ENCODE measurements at places on chromosomes 13 and 19. TPM values are rescaled to one million over a fixed set of nuclear protein-coding genes. Genes with fewer than 3 reads are reported as not detected.

GRCh38 chr13:70723732-70724131 lies 615.5 kb upstream of the KLHL1 start:
- H3K4me3 ChIP-seq = no peak overlapping the region
- H3K4me1 ChIP-seq = no peaks in the 10 kb centered on the region
- H3K27ac ChIP-seq = no peak overlapping the region
- H3K27me3 ChIP-seq = no peaks in the 10 kb centered on the region
- DNase-seq = no peak

GRCh38 chr19:41437944-41438574 lies 1.7 kb downstream of the DMAC2 start:
- H3K27me3 ChIP-seq = no peaks in the 10 kb centered on the region
- H3K36me3 ChIP-seq = peaks cover 13% of the 10 kb centered on the region
- DNase-seq = no peak
- H3K4me3 ChIP-seq = no peak overlapping the region
- H3K4me1 ChIP-seq = peaks cover 18% of the 10 kb centered on the region
- no peak overlapping the region for H3K27ac ChIP-seq

DNA sequence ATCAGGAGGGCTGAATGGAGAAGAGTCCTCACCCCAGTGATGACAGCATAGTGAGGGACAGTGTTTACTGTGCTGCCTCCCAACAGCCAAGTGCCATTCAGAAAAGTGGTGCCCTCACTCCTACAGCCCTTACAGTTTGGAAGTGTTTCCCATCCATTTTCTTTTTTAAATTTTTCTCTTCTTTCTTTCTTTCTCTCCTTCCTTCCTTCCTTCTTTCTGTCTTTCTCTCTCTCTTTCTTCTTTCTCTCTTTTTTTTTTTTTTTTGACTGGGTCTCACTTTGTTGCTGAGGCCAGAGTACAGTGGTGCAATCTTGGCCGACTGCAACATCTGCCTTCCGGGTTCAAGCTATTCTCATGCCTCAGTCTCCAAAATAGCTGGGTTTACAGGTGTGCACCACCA lies 755.3 kb downstream of the UQCRFS1 start:
- no peak overlapping the region for H3K4me3 ChIP-seq
- no peaks in the 10 kb centered on the region for H3K36me3 ChIP-seq
- DNase-seq = no peak
- no peaks in the 10 kb centered on the region for H3K27me3 ChIP-seq
- no peaks in the 10 kb centered on the region for H3K4me1 ChIP-seq

DNA sequence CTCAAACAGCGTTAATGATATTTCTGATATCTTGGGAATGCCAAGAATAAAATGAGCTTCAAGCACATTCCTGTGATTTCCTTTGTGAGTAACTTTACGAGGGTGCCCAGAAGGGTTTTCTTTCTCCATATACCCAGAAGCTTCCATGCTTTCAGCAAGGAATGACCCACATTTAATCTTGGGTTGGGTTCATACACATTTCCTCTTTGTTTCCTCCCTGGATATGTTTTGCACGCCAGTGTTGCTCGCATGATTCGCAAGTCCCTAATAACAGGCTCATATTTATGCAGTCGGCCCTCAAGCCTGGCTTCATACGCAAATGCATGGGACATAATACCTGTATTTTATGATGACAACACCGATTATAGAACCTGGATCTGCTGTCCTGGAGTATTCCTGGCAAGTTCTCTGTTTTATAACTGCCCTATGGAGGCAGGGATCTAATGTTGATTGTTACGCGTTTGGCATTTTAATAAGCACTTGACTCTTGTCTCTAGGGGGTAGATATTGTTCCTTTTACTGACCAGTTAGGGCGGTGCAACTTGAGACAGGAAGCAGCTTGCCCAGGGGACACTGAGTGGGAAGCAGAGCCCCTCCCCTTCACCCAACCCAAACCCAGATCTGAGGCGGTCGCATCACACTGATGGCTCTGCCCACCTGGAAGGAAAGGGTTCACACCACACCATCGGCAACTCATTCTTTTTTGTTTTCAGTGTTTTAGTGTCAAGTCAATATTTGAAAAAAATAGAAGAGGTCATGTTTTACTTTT lies 220.4 kb upstream of the SOX1 start:
- no peak overlapping the region for H3K27ac ChIP-seq
- H3K27me3 ChIP-seq = peaks cover 18% of the 10 kb centered on the region
- DNase-seq = no peak
- H3K36me3 ChIP-seq = no peaks in the 10 kb centered on the region

DNA sequence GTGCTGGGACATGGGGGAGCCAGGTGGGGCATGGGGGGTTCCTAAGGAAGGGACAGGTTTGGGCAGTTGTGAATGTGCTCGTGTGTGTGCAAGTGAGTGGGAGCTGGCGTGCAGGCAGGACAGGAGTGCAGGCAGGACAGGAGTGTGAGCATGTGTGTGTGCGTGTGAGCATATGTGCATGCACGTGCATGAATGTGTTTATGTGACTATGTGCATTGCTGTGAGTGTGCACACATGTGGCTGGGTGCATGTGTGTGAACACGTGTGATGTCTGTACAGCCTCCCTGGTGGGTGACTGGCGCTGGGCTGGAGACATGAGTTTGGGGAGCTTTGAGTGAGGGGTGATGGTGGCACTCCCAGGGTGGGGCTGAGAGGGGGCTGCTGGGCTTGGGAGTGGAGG lies 33.4 kb downstream of the CRTC1 start:
- H3K27me3 ChIP-seq = no peaks in the 10 kb centered on the region
- no peaks in the 10 kb centered on the region for H3K4me1 ChIP-seq
- no peaks in the 10 kb centered on the region for H3K36me3 ChIP-seq
- no peak for DNase-seq
- H3K4me3 ChIP-seq = no peak overlapping the region
- H3K27ac ChIP-seq = no peak overlapping the region

The CRTC1 gene
- total RNA-seq = 6.3 TPM

The FFAR1 gene
- total RNA-seq = not detected

The PLPP2 gene
- total RNA-seq = 104 TPM

All from suprapubic skin (tissue), 4 donors.